ENCODE measurements at places on chromosomes 13 and 19.

- no peak for DNase-seq
Observed at GRCh38 chr19:15323496-15324235, 8.7 kb downstream of the BRD4 start.

GRCh38 chr13:44417446-44417845 is 43.8 kb downstream of the SERP2 start:
- DNase-seq: no peak

- DNase-seq: no peak
Observed at GRCh38 chr19:19652482-19653295, 9.2 kb upstream of the GMIP start.

DNA sequence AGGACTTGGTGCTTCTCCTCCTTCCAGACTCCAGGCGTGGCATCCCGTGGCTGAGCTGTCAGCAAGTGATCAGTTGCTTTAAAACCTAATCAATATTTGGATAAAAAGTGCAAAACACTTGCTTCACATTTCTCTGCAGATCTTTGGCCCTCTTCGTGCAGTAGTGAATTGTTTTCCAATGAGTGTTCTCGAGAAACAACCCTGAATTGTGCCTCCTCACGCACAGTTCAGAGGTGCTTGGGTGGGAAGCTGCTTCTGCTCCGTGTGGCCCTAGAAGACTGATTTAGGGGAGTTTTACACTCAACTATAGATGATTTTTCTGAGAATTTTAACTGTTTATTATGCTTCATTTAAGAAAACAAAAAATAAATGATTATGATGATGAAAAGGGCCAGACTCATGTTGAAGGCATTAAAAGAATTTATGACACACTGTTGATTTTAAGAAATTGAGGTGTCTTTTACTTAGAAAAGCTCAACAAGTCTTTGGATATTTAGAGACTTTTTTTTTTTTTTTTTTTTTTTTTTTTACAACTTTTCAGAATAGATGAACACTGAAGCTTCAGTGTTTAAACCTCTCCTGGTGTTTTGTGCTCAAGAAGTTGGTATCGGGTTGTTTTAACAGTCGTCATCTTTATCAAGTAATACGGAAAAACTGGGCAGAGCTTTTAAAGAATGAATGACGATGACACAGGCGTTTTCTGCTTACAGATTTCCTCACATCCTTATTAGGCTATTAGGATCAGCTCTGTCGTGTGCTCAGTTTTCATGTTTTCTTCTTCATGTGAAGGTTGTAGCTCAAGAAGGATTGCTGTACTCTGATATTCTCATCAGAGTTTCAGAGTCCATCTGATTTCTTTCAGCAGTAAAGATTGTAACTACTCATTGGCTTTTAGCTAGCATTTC is 39.5 kb upstream of the TEX29 start:
- no peak for DNase-seq

DNA sequence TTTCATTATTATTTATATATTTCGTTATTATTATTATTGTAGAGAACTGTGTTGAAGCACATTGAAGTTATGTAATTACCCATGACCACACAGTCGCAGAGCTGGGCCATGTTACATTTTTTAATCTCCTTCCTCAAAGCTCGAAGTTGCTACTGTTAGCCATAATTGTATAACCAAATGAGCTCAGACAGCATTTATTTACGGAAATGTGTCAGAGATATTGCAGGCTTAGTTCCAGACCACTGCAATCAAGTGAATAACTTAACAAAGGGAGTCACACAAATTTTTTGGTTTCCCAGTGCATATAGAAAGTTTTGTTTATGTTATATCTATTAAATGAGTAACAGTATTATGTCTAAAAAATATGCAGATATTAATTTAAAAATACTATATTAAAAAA is 147.1 kb upstream of the SLITRK1 start:
- no peak for DNase-seq

GRCh38 chr13:51283371-51283770 is 56.1 kb upstream of the SERPINE3 start:
- DNase-seq: no peak

DNA sequence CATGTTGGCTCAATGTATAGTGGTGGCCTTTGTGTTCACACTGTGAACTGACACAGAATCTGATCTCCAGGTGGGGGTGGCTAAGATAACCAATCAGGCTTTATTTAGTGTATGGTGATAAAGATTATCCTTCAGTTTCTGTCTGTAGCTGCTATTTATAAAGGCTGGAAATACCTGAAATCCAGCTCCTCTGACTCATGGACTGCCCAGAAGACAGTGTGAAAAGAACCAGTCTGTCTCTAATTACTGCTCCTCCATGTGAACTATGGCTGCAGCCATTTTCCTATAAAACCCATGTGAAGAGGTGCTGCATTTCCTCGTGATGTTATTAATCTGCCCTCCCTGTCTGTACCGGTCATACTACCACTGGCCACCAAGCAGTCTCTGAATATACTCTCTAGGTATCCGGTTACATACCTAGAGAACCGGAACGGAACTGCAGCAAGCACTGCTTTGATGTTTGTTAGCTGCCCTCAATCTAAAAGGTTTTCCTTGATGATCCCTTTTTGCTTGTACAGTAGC is 238.0 kb downstream of the LHFPL6 start:
- DNase-seq: no peak

DNA sequence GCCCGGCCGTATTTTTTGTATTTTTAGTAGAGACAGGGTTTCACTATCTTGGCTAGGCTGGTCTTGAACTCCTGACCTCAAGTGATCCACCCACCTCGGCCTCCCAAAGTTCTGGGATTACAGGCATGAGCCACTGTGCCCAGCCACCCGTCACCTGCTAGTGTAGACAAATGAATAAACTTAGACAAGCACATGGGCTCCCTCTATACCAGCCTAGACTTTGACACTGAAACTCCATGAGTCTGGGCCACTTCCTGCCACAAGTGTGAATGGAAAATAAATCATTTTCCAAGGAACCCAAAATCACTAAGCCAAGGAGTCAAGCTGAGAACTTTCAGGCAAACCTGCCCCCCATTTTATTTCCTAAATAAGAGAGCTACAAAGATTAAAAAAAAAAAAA is 27.0 kb upstream of the TPT1 start:
- DNase-seq: no peak

GRCh38 chr19:46945694-46946489 is 73.7 kb upstream of the NPAS1 start:
- no peak for DNase-seq

- no peak for DNase-seq
Observed at GRCh38 chr13:31418186-31418585, 218.4 kb downstream of the B3GLCT start.

DNA sequence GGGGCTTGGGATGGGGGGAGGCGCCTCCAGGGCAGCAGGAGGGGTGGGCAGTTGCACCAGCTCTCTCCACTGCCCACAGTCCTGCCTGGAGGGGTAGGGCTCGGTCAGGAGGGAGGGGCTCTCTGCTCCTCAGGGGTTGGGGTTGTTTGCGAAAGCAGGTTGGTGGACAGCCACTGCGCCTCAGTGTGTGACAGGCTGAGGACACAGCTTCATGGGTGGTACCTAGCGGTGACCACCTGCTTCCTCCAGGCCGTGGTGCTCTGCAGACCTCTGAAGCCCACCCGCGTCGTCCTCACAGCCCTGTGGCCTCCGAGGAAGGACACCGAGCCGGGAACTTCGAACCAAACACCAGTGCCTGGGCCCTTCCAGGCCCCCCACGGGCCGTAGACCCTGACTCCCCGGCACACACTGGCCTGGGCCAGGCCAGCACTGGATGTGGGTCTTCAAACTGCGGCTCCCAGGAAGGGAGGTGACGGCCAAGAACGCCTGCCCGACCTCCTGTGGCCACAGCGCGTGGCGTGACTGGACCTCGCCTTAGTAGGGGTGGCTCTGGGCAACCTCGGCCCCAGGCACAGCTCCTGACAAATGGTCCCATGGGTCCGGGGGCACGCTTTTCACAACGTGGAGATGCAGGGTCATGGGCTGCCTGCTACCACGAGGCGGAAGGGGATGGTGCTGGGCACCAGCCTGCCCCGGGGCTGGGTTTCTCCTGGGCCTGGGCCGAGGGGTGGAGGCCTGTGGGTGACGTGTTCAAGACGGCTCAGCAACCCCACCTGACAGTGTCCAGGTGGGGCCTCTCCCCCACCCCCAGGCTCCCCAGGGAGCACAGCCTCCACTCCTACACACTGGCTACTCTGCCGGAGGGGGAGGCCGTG is 173.2 kb downstream of the KDM4B start:
- DNase-seq: no peak

DNA sequence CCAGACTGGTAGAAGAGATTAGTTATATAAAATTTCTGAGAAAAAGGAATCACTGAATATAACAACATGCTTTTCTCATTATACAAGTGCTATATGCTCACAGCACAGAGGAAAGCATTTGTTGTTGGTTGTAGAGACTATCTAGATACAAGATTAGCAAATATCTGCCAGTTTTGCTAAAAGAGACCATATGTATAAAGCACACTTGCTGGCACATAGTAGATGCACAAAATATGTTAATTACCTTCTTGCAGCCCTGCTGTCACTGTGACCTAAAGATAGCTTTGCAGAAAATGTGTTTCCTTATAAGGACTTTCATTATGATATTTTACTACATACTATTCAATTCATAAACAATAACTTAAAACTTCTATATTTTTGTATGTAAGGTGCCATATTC is 755.1 kb downstream of the PCDH9 start:
- DNase-seq: no peak

- DNase-seq: no peak
Observed at GRCh38 chr13:82993417-82993816, 888.9 kb downstream of the SLITRK1 start.

GRCh38 chr13:40517486-40518480 is 148.7 kb downstream of the FOXO1 start:
- no peak for DNase-seq

- no peak for DNase-seq
Observed at GRCh38 chr13:47258384-47258783, 361.5 kb upstream of the HTR2A start.

DNA sequence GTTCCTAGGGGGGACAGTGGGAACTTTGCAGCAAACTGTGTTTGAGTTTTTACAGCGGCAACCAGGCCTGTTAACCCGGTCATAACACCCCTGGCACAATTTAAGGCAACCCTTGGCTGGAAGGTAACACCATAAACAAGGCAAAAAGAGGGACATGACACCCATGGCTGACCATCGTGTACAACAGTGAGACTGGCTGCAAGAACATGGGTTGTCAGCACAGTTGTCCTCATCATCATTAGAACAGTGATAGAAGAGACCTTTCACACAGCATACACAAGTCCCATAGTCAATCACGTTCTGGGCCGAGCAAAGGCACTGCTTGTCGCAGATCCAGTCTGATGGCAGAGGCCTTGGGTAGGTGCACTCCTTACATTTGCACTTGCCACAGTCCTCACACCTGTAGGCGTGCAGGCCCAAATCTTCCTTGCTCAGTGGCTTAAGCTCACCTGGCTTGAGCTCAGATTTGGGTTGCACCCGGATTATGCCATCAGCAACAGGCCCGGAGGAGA is 4.1 kb downstream of the SPRY2 start:
- DNase-seq: no peak

DNA sequence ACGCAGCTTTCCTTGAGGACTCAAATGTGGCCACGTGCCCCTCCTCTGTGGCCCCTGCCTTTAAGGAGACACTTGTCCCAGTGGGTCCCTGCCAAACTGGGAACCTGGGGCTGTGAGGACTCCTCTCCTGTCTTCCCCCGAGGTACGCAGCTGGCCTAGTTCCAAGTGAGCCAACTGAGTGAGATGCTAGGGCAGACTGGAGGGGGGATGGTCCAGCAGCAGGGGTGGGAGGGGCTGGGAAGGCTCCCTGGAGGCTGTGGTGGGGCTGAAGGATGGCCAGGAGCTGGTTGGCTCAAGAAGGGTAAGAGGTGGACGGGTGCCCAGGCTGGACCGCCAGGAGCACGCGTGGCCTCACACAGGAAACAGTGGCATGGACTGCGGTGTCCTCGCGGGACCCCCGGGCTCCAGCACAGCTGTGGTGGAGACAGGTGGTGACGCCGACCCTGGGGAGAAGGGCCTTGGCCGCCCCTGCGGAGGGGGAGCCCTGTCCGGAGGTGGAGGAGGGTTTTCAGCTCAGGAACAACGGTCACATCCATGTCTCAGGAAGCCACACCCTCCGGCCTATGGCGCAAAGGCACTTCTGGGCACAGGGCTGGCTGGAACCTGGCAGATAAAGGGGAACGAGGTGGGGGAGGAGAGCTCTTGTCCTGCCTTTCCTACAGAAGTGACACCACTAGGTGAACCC is 45.8 kb downstream of the MLLT1 start:
- no peak for DNase-seq

- DNase-seq: no peak
Observed at GRCh38 chr13:28117689-28118377, 17.5 kb upstream of the FLT3 start.

GRCh38 chr13:30671271-30671815 is 53.6 kb downstream of the USPL1 start:
- no peak for DNase-seq

GRCh38 chr19:4015705-4016402 is 8.3 kb downstream of the PIAS4 start:
- no peak for DNase-seq

DNA sequence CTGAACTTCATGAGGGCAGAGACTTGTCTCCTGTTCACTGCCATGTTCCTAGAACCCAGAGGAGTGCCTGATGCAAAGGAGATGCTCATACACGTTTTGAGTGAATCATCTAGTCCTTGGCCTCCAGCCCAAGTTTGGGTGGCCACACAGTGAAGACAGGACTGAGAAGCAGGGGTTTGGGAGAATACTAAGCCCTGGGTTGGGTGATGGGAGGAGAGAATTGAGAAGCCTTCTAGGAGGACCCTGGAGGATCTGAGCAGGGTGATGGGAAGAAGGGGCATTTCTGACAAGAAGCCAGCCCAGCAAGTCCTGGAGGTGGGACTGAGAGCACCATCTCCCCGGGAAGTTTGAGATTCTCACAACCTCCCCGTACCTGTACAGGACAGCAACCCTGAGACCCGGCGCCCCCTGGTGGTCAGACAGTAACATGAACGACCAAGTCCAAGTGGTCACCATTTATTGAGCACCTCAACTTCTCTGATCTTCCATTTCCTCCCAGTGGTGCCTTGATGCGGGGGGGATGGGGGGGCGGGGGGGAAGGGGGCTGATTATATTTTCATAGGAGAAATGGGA is 11.0 kb downstream of the CTU1 start:
- no peak for DNase-seq

- no peak for DNase-seq
Observed at GRCh38 chr19:19403373-19403901, 2.0 kb upstream of the GATAD2A start.

DNA sequence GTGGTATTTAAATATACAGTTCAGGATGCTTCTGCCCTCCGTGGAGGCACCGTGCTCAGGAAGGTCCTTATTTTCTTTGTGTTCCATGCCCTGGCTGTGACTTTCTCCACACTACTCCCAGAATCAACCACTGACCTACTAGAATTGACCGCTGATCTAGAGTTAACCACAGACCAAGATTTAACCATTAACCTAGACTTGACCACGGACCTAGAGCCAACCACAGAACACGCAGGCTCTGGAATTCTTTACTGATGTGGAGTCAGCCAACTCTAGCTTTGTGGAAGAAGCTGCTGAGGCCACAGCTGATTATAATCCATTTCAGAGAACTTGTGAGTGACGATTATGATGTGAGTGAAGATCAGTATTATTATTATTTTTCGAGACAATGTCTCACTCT is 18.0 kb downstream of the GTF2F2 start:
- DNase-seq: no peak
